ENCODE measurements at places on chromosomes 2 and 18.

DNA sequence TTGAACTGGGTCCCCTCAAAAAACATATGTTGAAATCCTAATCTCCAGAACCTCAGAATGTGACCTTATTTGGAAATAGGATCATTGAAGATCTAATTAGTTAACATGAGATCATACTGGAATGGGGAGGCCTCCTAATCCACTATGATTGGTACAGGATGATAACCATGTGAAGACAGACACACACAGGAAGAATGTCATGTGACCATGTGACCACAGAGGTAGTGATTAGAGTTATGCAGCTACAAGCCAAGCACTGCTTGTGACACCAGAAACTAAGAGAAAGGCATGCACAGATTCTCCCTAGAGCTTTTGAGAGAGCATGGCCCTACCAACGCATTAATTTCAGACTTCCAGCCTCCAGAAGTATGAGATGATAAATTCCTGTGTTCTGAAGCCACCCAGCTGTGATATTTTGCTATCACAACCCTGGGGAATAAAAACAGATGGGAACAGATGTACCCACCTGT is 47.0 kb upstream of the TGIF1 start:
- DNase-seq: no peak

- no peak for DNase-seq
Observed at GRCh38 chr2:219290381-219291171, 11.4 kb downstream of the DNAJB2 start.

GRCh38 chr2:146806364-146807005 is 1038.3 kb upstream of the ACVR2A start:
- DNase-seq: no peak

DNA sequence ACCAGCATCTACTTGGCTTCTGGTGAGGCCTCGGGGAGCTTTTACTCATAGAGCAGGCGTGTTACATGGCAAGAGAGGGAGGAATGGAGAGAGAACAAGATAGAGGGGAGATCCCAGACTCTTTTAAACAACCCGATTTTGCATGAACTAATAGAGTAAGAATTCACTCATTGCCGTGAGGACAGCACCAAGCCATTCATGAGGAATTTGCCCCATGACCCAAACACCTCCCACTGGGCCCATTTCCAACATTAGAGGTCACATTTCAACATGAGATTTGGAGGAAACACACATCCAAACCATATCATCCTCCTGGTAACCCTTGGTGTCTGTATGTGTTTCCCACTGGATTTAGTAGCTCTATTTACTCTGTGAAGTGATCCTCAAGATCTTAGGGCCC is 249.9 kb upstream of the SP5 start:
- no peak for DNase-seq

DNA sequence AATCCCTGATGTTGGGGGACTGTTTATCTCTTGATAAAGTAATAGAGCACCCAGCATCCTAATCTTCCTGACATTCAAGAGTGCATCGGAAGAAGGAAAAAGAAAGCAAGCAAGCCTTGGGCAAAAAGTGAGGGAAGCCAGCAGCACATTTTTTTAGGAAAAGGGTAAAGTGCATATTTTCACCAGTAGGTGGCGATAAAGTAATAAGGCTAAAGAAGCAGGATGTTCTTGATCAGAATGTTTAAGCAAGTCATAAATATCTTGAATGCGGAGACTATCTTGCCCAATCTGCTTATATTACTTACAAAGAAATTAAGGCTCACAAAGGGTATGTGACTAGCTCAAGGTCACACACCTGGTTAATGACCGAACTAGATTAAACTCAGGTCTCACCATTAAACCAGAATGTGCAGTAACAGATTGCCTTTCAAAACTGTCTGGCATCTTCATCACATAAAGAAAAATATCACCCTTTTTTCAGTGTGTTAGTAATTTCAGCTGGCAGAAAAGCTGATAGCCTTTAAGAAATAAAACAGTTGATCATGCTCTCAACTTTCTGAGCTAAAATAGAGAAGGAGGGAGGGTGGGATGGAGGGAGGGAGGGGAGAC is 83.8 kb downstream of the VIT start:
- DNase-seq: peak; percentile 6

- peak; percentile 0 for DNase-seq
Observed at GRCh38 chr2:99066075-99066958, 75.2 kb upstream of the C2orf15 start.

DNA sequence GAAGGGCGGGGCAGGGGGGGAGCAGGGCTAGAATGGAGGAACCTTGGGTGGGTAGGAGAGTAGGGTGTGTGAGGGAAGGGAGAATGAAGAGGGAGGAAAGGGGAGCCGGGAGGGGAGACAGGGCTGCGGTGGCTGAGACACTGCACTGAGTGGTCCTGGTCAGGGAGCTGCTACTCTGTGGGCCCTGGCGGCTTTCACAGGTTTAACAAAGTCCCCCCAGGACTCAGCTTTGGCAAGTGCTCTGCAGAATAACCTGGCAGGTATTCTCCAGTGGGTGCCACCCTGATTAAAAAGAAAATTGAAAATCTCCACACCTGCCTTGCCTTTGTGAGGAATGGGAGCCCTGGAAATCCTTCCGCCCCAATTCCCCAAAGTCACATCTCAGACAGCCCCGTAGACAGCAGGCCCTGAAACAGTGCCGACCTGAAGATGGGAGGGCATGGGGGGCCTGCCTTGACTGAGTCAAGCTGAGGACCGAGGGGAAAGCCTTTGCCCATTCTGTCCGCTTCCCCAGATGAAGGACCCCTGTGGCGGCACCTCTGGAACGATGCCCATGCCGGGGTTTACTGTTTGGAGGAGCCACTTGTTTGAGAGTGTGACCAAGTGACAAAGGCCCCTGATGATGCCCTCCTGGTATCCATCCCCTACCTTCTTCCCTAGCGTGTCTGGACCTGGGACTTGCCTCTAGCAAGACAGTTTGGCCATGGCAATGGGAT is 43.6 kb upstream of the OTOS start:
- no peak for DNase-seq

DNA sequence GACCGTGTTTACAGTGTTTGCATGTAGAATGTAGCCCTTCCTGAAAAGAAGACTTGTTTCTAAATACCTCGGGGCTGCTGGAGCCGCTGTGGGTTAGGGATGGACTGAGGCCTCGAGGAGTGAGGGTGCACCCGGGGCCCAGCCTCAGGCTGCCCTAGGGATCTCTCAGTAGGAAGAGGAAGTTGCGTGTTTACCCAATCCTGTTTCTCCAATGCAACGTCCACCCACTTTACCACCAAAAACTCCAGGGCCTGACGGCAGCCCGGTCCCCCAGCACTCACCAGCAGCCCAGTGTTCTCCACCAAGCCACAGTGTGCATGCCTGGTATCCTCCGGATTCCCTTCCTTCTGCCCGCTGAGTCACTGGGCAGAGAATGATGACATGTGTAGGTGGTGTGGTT is 255.8 kb downstream of the GLI2 start:
- no peak for DNase-seq

DNA sequence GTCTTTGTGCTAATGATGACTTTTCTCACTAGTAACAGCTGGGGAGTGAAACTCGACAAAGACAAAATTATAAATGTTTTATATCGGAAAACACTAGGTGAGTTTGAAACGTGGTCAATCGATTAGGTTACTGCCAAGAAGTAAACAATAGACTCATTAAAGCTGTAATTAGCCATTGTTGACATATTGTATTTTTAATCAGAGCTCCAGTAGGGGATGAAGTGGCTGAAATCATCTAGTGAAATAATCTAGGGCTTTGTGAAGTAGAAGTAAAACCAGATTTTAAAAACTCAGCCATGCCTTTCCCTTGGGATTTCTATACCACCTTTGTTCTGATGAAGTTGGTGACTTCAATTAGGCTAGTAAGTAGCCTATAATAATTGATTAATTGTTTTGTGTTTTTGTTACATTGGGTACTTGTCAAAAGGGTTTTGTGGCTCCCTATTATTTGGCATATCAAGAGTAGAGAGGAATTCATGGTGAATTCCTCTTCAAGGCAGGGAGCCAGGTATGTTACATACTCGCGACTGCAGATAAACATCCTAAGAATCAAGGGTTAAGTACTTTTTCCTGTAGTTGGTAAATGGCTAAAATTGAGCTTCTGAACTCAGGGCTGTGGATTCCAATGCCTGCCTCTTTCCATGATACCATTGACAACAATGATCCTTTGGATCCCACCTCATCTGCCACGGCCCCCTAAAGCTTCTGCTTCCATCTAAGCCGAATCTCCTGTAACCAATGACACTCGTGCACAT is 31.6 kb downstream of the RAB27B start:
- no peak for DNase-seq

DNA sequence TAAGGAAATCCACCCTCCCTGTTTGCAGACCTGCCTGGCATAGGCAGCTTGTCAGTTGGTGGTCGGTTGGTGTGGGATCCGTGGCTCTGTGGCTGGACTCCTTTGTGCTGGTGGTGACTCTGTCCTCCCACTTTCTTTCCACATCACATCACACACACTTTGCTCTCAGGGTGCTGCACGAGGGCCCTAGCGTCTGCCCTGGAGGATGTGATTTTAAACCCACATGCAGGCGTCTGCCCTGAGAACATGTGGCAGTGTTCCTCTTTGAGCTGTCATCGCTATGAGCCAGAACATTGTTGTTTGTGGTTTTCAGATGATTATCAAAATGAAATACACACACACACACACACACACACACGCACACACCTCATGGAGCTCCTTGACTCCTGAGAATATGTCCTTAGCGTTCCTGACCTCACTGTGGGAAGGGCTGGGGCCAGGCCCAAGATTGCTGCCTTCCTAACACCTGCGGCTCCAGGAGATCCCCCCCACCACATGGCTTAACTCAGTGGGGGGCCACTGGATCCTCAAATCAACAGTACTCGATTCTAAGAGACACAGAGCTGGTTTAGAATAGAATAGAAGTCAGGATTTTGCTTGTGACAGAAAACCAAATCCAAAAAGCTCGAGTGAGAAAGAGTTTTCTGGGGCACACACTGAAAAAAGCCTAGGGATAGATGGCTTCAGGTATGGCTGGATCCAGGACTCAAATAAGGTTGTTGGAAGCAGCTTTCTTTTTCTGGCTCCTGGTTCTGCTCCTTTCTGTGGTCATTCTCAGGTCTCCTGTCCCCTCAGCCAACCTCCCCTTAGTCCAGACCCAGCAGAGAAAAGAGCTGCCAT is 54.8 kb downstream of the RTP5 start:
- no peak for DNase-seq

GRCh38 chr2:79982445-79982844 is 322.1 kb downstream of the LRRTM1 start:
- DNase-seq: no peak

DNA sequence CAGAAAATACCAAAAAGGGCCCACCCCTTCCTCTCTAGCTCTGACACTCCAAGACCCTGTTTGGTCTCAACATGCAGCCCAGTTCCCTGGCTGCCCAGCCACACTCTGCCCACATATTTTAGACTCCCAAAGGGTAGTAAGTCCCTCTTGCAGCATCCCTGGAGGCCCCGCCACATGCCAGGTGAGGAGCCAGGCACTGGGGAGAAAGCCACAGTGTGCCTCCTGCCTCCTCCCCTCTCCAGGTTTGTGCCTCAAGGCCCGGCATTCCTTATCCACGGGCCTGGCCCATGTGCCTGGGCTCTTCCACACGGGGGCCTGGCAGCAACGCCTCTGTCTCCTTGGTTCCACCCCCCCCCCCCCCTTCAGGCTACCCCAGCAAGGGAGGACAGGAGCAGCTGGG is 75.5 kb downstream of the HS1BP3 start:
- no peak for DNase-seq

DNA sequence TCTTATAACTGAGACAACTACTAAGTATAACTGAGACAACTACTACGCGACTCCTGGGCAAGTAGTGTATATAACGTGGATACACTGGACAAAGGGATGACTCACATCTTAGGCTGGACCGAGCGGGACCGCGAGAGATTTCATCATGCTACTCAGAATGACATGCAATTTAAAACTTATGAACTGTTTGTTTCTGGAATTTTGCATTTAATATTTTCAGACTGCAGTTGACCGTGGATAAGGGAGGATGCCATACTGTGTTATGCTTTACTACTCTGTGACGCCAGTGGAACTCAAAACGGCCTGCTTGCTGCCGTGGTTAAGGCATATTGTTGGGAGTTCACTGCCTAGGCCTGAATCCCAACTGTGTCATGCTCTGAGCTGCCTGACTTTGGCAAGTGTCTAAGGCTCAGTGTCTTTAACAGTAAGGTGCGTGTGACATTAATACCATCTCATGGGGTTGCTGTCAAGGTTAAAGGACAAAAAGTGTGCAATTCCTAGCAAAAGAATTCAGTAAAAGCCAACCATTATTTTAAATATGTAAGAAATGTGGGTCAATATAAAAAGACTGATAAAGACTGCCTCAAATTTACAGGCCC is 64.6 kb downstream of the BMP10 start:
- no peak for DNase-seq

DNA sequence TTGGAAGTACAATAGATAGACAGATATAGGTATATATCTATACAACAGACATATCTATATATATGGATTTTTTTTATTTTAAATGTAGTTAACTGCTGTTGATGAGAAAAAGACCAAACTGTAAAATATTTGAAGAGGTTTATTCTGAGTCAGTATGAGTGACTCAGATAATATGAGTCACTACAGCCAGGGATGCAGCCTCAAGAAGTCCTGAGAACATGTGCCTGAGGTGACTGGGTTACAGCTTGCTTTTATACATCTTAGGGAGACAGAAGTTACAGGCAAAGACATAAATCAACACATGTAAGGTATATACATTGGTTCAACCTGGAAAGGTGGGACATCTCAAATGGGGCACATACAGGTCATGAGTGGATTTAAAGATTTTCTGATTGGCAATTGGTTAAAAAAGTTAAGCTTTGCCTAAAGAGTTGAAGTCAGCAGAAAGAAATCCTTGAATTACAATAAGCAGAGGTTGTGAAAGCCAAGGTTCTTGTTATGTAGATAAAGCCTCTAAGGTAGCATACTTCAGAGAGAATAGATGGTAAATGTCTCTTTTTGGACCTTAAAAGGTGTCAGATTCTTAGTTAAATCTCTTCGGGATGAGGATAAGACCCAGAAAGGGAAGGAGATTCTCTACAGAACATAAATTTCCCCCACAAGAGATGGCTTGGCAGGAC is 149.9 kb downstream of the RBM43 start:
- no peak for DNase-seq

DNA sequence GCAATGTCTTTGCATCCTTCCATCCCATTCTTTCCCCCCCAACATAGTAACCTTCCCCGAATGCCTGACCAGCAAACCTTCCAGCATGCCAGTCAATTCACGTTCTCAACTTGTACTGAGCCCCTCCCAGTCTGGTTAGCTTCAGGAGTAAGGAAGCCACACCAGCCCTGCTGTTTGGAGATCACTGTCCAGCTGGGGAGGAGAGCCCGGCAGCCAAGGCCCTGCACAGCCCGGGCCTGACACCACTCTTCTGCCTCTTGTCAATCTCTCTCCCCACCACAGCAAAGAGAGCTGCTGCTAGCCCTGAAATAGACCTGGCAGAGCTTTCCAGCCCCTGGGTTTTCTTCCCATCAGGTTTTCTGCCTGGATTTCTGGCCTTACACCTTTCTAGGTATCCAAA is 185.8 kb upstream of the ID2 start:
- DNase-seq: no peak

- DNase-seq: no peak
Observed at GRCh38 chr2:176490061-176490861, 221.0 kb downstream of the MTX2 start.

GRCh38 chr2:37306024-37306423 is 18.6 kb downstream of the PRKD3 start:
- peak; percentile 68 for DNase-seq
